Large intestine (tissue), 12 donors: ENCODE measurements at places on chromosomes 5 and 9. TPM values are rescaled to one million over a fixed set of nuclear protein-coding genes. Genes with fewer than 3 reads are reported as not detected.

DNA sequence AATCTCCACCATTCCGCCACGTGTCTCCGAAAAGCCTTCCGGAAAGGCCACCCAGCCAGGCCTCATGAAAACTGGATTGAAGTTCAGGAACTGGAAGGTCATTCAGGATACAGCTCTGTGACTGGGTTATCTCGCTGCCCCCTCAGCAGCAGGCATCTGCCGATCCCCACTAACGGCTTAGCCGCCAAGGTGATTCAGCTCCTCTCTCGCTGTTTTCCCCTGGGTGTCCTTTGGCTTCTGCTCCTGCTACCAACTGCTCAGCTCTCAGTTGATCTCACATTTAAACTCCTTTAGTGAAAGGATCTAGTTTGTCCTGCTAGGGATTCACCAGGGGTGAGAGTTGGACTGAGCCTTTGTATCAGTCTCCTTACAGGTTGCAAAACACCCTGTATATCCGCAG is 2.2 kb upstream of the GDNF start:
- H3K4me1 ChIP-seq = peaks cover 12% of the 10 kb centered on the region
- no peak overlapping the region for H3K27ac ChIP-seq
- H3K27me3 ChIP-seq = peaks cover 75% of the 10 kb centered on the region
- no peaks in the 10 kb centered on the region for H3K36me3 ChIP-seq
- no peak for DNase-seq

The HAVCR2 gene
- polyA plus RNA-seq = 2.3 TPM

DNA sequence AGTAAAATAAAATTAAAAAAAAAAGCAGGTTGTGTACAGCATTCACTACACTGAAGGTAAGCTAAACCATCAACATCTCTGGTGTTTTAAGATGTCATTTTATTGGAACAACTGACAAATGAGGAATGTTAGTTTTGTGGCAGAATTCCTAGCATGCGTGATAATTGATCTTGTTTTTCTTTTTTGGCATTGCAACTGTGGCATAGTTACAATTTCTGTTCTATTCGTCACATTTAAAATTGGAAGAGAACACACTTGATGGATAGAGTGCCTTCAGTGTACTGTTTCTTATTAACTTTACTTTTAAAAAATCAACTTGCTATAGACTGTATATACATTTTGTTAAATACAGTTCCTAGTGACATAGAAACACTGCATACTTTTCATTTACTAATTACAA is 43.6 kb upstream of the TNFSF15 start:
- no peak overlapping the region for H3K27ac ChIP-seq
- H3K4me1 ChIP-seq = peaks cover 28% of the 10 kb centered on the region
- H3K27me3 ChIP-seq = no peaks in the 10 kb centered on the region
- H3K4me3 ChIP-seq = no peak overlapping the region

- DNase-seq = no peak
- H3K4me1 ChIP-seq = no peaks in the 10 kb centered on the region
- no peaks in the 10 kb centered on the region for H3K27me3 ChIP-seq
- no peak overlapping the region for H3K4me3 ChIP-seq
- no peaks in the 10 kb centered on the region for H3K36me3 ChIP-seq
Measured at GRCh38 chr5:164119806-164120447, 614.5 kb downstream of the MAT2B start.

DNA sequence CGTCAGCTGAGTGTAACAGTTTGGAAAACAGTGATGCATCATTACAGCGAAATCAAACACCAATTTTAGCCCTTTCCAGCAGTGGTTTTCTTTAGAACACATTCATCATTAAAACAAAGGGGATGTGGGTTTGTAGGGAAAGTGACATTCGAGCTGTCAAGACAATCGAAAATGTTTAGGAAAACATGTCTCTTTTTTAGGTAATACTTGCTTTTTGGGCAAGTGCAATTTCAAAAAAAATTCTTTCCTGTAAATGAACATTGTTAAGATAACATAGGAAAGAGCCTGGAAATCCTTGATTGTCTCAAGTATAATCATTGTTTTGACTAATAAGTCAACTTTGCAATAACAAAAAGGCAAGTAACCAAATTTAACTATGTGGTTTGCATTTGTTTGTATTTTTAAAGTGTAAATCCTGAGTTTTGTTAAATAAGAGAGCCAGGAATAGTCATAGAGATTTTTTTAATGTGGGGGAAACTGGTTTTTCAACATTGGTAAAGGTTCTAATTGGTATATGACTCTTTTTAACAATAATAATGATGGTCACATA is 182.5 kb downstream of the TTLL11 start:
- H3K27me3 ChIP-seq = no peaks in the 10 kb centered on the region
- no peaks in the 10 kb centered on the region for H3K36me3 ChIP-seq
- no peak overlapping the region for H3K27ac ChIP-seq
- DNase-seq = no peak
- no peak overlapping the region for H3K4me3 ChIP-seq

DNA sequence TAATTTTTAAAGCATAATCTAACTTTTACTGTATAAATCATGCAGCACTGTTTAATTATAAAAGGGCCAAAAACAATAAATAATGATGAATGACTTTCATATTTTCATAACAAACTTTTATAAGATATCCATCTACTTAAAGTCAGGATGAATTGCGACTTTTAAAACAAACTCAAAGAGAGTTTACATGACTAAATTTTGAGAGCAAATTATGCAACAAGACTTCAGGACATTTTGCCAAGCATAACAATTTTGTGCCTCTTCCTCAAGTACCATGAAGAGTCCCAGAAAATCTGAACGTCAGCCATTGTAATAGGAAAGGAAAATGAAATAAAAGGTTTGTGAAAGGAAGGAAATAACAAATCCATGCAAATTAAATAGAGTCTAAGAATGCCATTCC is 24.4 kb downstream of the ERAP1 start:
- H3K27ac ChIP-seq = no peak overlapping the region
- H3K27me3 ChIP-seq = no peaks in the 10 kb centered on the region
- no peak overlapping the region for H3K4me3 ChIP-seq
- H3K36me3 ChIP-seq = peaks cover 63% of the 10 kb centered on the region

The SLC6A7 gene
- 5.7 TPM for polyA plus RNA-seq

- H3K4me3 ChIP-seq = peak overlapping the region; percentile 68
- DNase-seq = peak; percentile 52
- no peaks in the 10 kb centered on the region for H3K27me3 ChIP-seq
- peak overlapping the region; percentile 72 for H3K27ac ChIP-seq
Measured at GRCh38 chr5:177005619-177006264, 837 bp downstream of the UIMC1 start.

DNA sequence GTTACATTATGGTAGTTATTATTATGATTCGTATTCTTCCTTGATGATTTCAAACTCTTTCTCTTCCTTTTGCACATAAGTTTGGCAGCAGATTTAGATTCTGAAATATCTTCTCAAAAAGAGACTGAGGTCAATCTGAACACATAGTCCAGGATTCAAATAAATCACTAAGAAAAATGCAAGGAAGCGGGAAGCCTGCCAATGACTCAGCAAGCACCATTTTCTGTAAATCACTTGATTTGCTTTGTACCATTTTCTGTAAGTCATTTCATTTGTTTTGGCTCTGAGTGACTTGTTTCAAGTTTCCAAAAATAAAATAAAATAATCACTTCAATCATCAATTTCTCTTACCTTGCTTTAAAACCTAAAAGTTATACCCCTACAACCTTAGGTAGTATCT is 24.6 kb upstream of the GLIS3 start:
- no peaks in the 10 kb centered on the region for H3K4me1 ChIP-seq
- no peak overlapping the region for H3K27ac ChIP-seq
- no peak overlapping the region for H3K4me3 ChIP-seq
- H3K27me3 ChIP-seq = no peaks in the 10 kb centered on the region
- DNase-seq = no peak
- no peaks in the 10 kb centered on the region for H3K36me3 ChIP-seq

- no peak overlapping the region for H3K27ac ChIP-seq
- no peak for DNase-seq
- no peaks in the 10 kb centered on the region for H3K27me3 ChIP-seq
- peaks cover 6% of the 10 kb centered on the region for H3K36me3 ChIP-seq
- no peak overlapping the region for H3K4me3 ChIP-seq
Measured at GRCh38 chr5:64914396-64914795, 145.7 kb downstream of the CWC27 start.
